ENCODE measurements at places on chromosomes 7 and 10.

DNA sequence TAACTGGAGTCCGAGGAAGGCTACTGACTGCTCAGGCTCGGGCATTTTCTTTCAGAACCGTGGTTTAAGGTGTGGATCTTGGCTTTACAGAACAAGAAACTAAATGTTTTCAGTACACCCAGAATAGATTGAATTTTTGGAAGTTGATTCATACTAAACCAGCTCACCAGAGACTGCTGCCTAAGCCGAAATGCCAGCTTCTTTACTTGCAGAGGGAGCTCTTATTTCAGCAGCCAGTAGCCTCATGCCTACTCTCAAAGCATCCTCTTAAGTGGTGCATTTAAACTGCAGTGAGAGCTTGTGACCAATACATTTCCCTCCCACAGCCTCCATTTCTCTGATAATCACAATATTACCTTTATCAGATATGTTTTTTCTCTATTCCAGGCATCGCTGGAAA lies 615.1 kb downstream of the SUGCT start:
- no peak for DNase-seq

GRCh38 chr7:147429961-147430360 lies 1160.6 kb upstream of the C7orf33 start:
- DNase-seq, result no peak

DNA sequence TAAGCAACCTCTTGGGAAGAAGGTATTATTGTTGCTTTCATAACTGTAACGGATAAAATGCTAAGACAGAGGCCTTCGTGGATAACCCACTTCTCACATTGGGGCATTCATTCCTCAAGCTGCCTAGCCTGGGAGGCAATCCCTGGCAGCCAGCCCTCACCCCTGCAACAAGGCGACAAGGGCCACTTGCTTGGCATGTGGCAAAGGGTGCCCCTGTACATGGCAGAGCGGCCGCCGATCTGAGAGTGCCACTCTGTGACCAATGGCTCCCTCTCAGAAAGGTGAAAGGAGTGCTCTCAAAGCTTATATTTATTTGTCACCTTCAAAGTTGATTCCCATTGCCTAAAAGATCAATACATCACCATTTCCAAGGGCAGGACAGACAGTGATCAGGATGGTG lies 31.9 kb downstream of the EBF3 start:
- no peak for DNase-seq

DNA sequence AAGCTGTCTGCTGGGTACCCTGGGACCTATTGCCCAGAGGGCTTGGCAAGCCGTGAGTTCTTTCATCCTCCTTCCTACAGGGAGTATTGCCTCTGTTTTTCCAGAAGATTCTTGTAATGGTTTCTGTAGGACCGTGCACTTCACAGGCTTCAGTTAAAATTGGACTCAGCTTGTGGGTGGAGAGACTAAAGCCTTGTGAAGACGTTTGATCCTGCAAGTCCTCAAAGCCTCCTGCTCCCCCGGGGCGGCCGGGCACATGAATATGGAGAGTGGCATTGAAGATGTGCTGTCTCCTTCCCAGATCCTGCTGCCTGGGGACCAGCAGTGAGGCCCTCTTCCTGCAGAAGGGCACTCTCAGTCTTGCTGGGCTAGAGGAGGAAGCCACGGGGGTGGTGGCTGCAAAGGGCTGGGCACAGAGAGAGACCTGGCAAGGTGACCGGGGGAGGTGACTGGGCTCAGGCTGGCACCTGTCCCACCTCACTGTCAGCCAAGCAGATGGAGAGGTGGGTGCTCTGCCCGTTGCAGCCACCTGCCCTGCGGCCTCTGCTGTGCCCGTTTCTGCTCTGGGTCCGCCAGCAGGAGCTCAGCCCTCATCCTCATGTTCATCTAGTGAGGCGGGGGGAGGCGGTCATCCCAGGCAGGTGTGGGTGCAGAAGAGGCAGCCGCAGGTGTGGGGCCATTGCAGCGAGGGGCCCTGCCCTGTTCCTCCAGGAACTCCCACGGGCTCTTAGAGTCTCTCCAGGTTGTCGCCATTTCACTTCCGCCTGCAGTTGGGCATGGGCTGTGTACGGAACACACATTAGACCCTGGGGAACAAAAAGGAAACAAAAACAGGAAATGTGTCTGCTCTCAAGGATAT lies 55.7 kb downstream of the TMEM209 start:
- peak; percentile 39 for DNase-seq
